Cardiac muscle cell (in vitro differentiated cells and primary cell): ENCODE measurements at places on chromosomes 4 and X.
A peak's percentile ranks its signal among the peaks of the same experiment; 100 is the strongest.

DNA sequence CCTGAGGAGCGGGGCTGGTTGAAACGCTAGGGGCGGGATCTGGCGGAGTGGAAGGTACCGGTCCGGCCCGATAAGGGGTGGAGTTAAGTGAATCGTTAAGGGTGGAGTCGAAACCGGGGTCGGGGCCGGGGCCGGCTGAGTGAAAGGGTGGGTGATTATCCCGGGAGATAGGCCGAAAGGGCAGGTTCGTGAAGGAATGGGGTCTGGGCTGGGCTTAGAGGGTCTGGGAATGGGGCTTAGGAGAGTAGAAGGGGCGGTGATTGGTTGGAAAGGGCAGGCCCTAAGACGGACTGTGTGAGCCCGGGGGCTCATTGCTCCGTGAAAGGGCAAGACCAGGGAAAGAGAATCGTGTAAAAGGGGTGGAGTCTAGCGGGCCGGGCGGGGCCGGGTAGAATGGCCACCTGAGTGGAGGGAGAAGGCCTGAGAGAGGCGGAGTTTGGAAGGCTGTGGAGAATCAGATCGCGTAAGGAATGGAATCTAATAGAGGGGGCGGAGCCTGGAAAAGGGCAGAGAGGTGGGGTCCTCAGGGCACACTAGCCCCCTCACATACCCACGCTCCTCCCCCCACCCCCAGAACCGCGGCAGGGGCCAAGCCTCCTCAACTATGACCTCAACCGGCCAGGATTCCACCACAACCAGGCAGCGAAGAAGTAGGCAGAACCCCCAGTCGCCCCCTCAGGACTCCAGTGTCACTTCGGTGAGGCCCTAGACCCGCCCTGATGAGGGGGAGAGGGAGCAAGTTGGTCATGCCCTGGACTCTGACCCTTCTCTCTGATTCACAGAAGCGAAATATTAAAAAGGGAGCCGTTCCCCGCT, 430 bp downstream of the HDAC6 start:
- DNase-seq, result peak; percentile 86

DNA sequence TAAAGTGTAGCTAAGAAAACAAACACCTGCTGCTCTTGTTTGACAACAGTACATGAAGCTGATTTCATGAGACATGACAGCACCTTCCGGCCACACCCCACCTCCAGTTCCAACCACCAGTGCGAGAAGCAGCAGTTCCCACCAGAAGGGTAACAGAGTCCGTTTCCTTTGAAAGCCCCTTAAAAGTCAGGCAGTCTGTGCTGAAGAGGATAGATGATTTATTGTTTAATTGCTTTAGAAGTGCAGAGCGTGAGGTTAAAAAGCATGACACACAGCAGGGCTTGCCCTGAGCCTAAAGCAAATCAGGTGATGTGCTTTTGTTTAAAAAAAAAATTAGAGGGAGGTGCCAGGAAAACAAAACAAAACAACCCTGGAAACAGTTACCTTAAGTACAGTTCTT, 82.6 kb downstream of the HADH start:
- no peak for DNase-seq

GRCh38 chr4:82381661-82382296, 8.0 kb upstream of the HNRNPD start:
- DNase-seq, result no peak

DNA sequence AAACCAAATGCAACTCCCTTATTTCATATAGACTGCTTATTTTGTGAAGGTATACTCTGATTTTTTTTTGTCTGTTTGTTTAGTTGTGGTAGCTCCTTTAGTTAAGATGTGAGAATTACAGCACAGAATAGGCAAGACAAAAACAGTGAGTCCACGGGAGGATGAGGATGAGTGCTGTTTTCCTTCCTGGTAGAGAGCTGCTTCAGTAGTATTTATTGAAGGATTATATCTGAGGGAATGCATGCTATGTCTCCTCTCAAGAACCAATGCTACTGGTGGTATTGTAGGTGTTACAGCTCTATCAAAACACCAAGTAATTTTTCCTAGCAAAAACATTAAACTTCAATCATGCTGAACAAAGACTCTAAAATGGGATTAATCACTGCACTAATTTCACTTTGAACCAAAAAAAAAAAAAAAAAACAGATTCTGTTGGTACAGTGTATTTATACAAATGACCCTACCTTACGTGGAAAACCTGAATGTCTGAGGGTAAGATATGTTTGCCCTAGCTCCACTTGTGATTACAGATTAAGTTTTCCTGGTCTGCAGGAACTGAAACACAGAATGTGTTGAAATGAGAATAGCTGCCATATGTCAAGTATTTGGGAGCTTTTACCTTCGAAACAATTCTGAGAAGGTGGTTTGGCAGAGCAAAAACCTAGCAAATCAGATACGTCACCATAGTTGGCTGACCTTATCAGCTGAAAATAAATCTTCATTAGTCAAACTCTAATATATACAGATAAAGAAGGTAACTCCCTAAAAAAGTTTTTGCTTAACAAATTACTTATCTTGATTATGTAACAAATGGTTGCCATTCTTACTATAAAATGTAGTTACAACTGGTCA, 40.3 kb downstream of the PPP3CA start:
- peak; percentile 19 for DNase-seq

GRCh38 chr4:94416981-94417380, 34.8 kb upstream of the PDLIM5 start:
- DNase-seq, result no peak

DNA sequence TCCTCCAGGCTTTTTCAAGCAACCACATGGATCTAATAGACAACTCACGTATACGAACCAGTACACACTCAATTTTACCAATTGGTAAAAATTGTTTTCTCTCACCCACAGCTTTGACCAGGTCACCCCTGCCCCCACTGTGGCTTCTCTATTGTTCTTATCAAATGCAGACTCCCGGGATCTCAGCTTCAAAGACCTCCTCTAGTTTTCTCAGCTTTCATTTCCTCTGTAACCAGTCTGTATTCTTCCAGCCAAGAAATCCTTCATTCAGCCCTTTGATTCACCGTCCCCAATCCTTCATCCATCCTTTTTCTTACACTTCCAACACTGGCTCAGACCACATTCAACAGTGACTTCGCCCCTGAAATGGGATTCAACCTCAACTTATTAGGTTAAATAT, 120.7 kb downstream of the CORIN start:
- DNase-seq, result no peak

- DNase-seq, result no peak
Observed at GRCh38 chr4:106624671-106625070, 256.1 kb upstream of the GIMD1 start.

- no peak for DNase-seq
Observed at GRCh38 chr4:16838226-16838875, 60.1 kb downstream of the LDB2 start.
